ENCODE measurements at places on chromosomes 4 and X. TPM values are rescaled to one million over a fixed set of nuclear protein-coding genes. Genes with fewer than 3 reads are reported as not detected.

TIMM17B gene
- total RNA-seq: 20.5 TPM

GYG2 gene
- total RNA-seq: 0.86 TPM

GRIA2 gene
- total RNA-seq: not detected

PPP4R3C gene
- not detected for total RNA-seq

RHOXF1 gene
- total RNA-seq: not detected

SPANXC gene
- total RNA-seq: not detected
